ENCODE measurements at places on chromosomes 1 and 21.

DNA sequence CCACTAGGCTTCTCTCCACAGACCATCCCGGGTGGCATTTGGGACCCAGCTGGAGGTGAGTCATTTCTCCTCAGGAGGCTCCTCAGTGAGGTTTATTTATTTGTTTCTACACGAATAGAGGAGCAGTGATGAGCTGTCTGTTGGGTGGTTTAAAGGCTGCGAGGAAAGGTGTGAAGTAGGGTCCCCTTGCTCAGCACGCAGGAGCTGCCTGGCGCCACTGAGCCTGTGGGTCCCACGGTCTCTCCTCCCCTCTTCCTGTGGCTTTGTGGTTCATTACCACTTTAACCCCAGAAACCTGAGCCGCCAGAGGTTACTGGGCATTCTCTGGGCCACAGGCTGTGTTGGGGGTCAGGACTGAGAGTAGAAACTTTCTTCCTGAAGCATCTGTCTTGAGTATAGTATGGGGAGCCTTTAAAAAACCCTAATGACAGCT lies 39.9 kb downstream of the IL6R start:
- no peak for DNase-seq

- no peak for DNase-seq
Observed at GRCh38 chr1:212401838-212402582, 12.7 kb downstream of the PACC1 start.

DNA sequence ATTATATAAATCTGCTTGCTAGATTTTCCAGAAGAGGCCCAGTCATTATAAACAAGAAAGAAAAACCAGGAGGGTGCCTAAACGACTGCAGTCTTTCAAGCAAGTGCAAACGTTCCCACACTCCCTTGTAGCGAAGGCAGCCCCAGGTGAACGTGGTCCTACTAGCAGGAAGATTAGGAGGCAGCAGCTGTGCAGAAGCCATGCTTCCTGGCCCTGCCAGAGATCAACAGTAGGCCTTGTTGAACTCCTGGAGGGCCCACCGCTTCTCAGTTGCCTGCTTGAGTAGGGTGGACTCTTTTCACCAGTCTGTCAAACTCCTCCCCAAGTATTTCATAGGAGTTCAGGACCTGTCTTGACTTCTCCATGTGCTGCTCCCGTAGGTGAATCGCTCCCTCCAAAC lies 163.0 kb upstream of the GORAB start:
- DNase-seq: no peak

- no peak for DNase-seq
Observed at GRCh38 chr1:205840146-205840923, 9.6 kb downstream of the PM20D1 start.

DNA sequence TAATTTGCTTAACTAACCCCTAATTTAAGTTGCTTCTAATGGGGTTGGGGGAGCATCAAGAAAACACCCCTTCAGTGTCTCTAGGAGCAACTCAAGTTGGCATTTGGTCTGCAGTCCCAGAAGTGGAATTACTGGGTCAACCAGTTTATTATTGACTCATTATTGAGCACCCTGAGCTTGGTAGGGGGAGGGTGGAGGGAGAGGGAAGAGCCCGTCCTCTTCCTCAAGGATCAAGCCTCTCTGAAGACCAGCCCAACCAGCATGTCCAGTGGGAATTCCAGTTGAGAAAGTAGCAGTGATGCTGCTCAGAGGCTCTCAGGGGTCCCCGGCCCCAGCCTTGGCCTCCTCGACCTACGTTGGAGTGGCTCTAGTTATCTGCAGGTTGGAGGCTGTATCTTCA lies 2.1 kb upstream of the PLA2G2F start:
- DNase-seq: no peak

- DNase-seq: no peak
Observed at GRCh38 chr21:38268864-38269575, 12.2 kb downstream of the KCNJ15 start.

- DNase-seq: no peak
Observed at GRCh38 chr1:231065510-231066241, 25.6 kb upstream of the FAM89A start.

- DNase-seq: no peak
Observed at GRCh38 chr1:109228167-109228566, 14.4 kb downstream of the SARS1 start.

DNA sequence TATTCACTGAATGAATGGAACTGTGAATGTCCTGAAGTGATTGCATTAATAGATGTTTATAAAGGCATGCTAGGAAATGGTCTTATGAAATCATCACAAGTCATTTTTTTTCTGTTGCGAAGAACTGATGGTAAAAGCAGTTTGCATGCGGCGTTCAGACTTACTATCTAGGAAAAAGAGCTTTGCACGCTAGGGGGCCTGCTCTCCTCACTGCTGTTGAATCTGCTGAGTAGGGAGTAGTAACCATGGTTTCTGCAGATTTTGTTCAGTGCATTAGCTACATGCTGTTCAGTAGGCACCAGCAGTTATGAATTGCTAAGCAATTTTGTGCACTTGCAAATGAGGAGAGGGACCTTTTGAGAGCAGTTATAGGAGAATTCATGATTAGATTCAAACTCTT lies 57.9 kb downstream of the CENPF start:
- DNase-seq: no peak

DNA sequence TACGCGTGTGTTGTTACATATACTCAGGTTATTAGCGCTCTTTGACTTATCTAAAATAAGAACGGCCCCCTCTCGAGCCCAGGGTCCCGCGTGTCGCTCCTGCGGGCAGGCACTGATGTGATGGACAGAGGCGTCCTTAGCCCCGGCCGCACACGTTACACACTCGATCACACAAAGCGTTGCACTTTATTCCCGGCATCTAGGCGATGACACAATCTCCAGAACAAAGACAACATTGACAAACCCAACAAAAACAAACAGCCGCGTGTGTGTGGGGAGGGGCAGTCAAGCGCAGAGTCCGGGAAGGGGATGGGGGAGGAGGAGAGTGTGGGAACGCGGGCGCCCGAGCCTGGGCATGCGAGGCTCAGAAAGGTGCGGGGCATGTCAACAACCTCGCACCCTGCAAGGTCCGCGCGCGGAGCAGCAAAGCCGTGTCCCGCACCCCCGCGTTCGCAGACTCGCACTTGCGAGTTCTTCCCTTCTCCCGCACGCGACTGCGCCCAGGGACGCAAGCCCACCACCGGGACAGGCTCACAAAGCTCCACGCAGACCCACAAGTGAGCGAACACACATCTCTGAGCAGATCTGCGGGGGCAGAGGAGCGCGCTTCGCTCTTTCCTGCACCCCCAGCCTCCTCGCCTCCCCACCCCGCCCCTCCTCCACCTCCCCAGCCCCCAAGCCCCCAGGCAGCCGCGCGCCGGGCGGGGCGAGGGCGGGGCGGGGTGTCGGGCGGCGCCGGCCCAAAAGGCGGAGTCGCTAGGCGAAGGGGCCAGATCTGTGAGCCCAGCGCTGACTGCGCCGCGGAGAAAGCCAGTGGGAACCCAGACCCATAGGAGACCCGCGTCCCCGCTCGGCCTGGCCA lies at the start of gene EFNA1:
TSS of gene EFNA1 (plus strand) at position 772 of the 862 bp plus-strand sequence. CDS start 102 bp downstream, outside the sequence.
- no peak for DNase-seq

- no peak for DNase-seq
Observed at GRCh38 chr1:98325646-98326440, 335.7 kb upstream of the SNX7 start.

DNA sequence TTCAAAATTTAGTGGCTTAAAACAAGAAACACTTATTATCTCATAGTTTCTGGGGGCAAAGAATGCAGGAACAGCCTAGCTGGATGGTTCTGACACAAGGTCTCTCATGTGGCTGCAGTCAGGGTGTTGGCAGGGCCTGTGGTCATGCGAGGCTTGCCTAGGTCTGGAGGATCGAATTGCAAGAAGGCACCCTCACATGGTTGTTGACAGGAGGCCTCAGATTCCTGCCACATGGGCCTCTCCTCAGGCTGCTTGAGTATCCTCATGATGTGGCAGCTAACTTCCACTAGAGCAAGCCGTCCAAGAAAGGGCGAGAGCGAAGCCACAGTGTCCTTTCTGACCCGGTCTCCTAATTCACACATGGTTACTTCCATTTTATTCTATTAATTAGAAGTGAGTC lies 6.2 kb upstream of the NRIP1 start:
- no peak for DNase-seq

- DNase-seq: no peak
Observed at GRCh38 chr1:8926707-8927694, 18.7 kb upstream of the CA6 start.

DNA sequence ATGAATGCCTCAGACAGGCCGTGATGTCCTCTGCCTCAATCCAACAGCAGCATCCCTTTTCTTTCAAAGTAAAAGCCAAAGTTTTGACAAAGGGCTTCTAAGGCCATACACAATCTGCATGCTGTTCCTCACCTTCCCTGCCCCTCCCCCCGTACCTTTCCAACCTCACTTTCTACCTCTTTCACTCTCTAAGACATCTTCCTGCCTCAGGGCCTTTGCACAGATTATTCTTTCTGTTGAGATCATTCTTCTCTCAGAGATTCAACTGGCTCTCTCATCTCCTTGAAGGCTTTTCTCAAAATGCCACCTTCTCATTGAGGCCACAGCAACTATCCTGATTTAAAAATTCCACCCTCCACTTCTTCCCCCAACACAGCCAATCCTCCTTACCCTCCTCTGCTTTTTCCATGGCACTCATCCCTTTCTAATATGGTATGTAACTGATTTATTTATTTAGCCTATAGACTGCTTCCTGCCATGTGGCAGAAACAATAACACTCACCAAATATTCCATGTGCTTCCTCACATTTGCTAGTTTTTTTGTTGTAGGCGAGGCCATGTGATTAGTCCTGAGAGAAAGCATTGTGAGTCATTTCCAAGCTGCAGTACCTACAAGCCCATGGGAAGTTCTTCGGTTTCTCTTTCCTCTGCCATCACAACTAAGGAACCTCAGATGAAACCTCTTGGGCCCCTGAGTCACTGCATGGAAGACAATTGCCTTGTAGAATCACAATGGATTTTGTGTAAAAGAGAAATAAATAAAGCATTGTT lies 58.7 kb upstream of the GADD45A start:
- no peak for DNase-seq

DNA sequence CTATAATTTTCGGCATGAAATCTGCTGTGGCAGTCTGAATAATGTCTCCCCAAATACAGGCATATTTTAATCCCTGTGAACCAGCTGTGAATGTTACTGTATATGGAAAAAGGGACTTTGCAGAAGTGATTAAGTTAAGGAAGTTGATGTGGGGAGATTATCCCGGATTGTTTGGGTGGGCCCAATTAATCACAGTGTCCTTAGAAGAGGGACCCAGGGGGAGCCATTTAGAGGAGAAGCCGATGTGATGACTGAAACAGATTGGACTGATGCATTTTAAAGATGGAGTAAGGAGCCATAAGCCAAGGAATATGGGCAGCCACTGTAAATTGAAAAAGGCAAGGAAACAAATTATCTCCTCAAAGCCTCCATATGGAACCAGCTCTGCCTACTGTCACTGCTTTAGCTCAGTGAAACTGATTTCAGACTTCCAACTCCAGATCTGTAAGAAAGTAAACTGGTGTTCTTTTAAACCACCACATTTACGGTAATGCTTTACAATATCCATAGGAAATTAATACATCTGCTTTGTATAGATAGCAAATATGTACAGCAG lies 61.1 kb upstream of the GPR88 start:
- DNase-seq: no peak

GRCh38 chr1:11653101-11653860 lies 948 bp downstream of the FBXO2 start:
- no peak for DNase-seq

GRCh38 chr1:21232044-21232443 lies 55.3 kb upstream of the EIF4G3 start:
- no peak for DNase-seq

DNA sequence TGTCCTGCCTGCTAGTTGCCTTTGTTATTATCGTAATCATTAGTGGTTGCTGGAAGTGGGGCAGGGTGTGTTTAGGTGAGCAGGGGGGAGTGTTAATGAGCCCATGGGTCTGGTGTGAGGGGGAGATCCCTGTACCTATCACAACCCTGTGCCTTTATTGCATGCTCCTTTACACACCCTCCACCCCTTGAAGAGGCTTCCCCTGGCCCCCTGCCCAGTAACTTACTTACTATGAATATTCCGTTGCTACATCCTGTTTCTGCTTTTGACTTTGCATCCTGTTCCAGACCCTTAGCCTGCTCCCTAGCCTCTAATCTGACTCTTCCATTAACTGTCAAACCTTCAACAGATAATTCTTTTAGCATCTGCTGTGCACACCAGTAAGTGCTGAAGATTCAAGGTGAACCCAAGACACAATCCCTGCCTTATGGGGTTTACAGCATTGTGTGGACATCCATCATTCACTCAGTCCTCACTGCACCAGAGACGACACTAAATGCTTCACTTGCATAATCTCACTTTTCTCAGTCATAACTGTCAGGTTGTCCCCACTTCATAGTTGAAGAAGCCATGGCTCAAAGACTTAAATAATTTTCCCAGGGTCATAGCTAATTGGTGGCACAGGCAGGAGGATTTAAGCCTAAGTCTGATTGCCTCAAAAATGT lies 47.9 kb downstream of the CDC7 start:
- DNase-seq: no peak

GRCh38 chr1:14261395-14261794 lies 337.1 kb upstream of the KAZN start:
- DNase-seq: no peak

- no peak for DNase-seq
Observed at GRCh38 chr1:35555212-35555584, 2.0 kb downstream of the KIAA0319L start.

DNA sequence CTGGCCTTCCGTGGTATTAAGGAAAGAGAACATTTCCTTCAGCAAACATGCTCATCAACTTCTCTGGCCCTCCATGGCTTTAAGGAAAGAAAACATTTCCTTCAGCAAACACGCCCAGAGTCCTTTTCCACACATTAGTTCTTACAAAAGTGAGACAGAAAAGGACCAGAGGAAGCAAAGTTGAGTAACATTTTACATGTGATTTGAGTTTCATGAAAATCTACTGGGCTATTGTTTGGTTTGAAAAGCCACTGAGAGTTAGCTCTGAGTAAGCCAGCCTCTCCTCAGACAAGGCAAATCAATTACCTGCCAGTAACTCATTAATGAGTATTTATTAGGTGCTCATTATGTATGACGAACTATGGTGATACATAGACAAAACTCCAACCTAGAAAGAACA lies 78.0 kb downstream of the NID1 start:
- DNase-seq: no peak

DNA sequence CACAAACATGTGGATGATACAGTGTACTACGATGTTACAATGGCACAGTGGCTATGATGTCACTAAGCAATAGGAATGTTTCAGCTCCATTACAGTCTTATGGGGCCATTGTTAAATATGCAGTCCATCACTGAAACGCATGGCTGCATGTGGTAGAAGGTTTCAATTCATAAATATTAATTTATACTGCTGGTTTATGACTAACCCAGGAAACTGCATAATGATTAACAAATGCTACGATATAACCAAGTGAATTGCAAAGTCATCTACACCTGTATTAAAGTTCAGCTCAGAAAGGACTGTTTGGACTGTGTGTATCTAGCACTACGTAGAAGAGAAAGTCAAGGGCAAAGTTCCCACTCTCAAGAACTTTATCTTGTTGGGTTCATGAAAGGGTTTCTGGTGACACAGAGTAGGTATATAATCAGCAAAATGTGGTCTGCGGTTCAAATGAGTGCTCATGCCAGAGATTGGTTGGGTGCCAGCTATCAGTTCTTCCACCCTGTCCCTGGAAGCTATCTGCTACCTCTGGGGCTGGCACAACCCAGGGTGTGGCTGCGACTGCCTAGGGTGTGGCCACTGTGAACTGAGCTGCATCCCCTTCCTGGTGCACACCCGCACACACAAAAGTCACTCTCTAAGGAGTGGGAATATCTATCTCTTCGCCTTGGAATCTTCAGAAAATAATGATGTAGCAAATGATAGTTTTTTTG lies 14.8 kb downstream of the MGST3 start:
- no peak for DNase-seq

- no peak for DNase-seq
Observed at GRCh38 chr1:119275145-119276134, 93.1 kb upstream of the HAO2 start.

All from cortex of kidney (tissue), 1 donor.